Skeletal muscle tissue (tissue), 5 donors: ENCODE measurements at places on chromosomes 1 and 21. TPM values are rescaled to one million over a fixed set of nuclear protein-coding genes. Genes with fewer than 3 reads are reported as not detected.

HMGCS2 gene
- total RNA-seq = 2.1 TPM

FAM151A gene
- total RNA-seq = not detected

SETSIP gene
- not detected for total RNA-seq

NUP210L gene
- total RNA-seq = under 0.01 TPM

NHLH1 gene
- total RNA-seq = not detected

MRPL20 gene
- total RNA-seq = 75.7 TPM

FCRL6 gene
- total RNA-seq = not detected

OR2T29 gene
- not detected for total RNA-seq

SPOCD1 gene
- not detected for total RNA-seq

ANKRD34A gene
- total RNA-seq = under 0.01 TPM
